ENCODE measurements at places on chromosomes 13 and 19. TPM values are rescaled to one million over a fixed set of nuclear protein-coding genes. Genes with fewer than 3 reads are reported as not detected.

Gene CPB2
- not detected for total RNA-seq

Gene GET3
- 84.2 TPM for total RNA-seq

Gene ZNF649
- 25.6 TPM for total RNA-seq

Gene CYP4F2
- 0.56 TPM for total RNA-seq

Data from dorsolateral prefrontal cortex (tissue), 122 donors.